ENCODE measurements at places on chromosomes 1 and 21.

- DNase-seq: peak; percentile 76
These were observed 20.3 kb upstream of the SLC5A9 start for GRCh38 chr1:48202030-48202752.

DNA sequence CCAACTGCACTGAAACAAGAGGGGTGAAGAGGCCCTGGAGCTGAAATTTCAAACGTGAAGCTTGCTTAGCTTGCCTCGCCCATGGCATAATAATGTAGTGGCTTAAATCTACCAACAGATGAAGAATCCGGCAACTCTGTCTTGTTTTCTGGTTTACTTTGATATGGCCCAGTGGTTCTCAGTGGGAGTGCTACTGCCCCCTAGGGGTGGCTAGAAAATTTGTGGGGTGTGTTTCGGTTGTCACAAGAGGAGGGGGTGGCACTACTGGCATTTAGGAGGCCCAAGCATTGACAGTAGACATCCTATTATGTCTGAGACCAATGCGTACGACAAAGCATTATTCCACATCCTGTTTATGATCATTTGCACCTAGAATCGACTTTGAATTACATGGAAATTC lies 51.9 kb upstream of the C8B start:
- DNase-seq: no peak

- no peak for DNase-seq
These were observed 70.7 kb downstream of the MTR start for GRCh38 chr1:236865818-236866155.

DNA sequence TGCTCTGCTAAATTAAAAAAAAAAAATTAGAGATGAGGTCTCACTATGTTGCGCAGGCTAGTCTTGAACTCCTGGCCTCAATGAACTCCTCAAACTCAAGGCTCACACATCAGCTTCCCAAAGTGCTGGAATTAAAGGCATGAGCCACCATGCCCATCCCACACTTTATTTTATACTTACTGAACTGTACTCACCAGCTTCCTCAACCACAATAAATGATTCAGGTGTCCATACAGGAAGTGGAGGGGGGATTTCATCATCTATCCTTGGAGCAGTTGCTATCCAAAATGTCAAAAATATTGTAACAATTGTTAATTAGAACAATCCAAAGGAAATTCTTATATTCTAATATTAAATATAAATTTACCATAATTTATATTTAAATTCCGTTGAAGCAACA lies 22.4 kb upstream of the RSBN1 start:
- DNase-seq: no peak

All from trophoblast cell (in vitro differentiated cells and primary cell).